Posterior vena cava (tissue), 2 donors: ENCODE measurements at places on chromosomes 3 and 15. TPM values are rescaled to one million over a fixed set of nuclear protein-coding genes. Genes with fewer than 3 reads are reported as not detected.

DNA sequence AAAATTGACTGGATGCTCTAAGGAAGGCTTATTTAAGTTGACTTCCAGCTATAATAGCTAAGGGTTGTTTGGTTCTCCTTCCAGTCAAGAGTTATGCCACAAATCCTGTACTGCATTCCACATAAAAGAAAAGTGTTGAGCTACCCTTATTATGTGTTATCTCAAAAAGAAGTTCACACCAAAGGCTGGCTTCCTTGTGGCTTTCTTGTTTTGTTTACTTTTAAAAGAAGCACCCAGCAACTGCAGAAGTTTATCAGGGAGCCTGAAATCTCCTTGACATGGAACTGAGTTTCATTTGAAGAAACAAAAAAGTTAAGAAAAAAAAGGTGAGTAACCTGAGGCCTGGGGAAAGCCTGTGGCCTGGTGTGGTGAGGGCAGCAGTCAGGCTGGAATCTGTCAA, 10.2 kb downstream of the MGLL start:
- DNase-seq, result no peak

- no peak for DNase-seq
Measured at GRCh38 chr3:125126323-125126722, 70.5 kb upstream of the HEG1 start.

- DNase-seq, result no peak
Measured at GRCh38 chr15:60477916-60478565, 901 bp downstream of the ICE2 start.

- DNase-seq, result peak; percentile 74
Measured at GRCh38 chr3:138938056-138938876, 8.7 kb downstream of the FOXL2 start.

DCLK3 gene
- total RNA-seq, result not detected

SNURF gene
- total RNA-seq, result 12.0 TPM
